ENCODE measurements at places on chromosomes 13 and 19.

DNA sequence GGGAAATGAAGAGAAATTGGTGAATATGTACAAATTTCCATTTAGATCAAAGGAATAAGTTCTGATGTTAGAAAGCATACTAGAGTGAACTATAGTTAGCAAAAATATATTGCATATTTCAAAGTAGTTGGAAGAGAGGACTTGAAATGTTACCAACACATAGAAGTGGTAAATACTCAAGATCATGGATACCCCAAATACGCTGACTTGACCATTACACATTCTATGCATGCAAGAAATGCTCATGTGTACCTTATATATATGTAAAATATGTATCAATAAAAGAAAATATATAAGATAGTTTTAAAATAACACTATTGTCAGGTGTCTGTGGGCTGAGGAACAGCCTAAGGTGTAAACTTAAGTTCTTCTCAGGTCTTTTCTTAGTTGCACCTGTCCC lies 14.6 kb upstream of the ZNF491 start:
- DNase-seq = no peak

GRCh38 chr13:97386801-97387484 lies 47.0 kb upstream of the RAP2A start:
- DNase-seq = peak; percentile 5

GRCh38 chr13:94121686-94122085 lies 357.8 kb downstream of the DCT start:
- DNase-seq = no peak

DNA sequence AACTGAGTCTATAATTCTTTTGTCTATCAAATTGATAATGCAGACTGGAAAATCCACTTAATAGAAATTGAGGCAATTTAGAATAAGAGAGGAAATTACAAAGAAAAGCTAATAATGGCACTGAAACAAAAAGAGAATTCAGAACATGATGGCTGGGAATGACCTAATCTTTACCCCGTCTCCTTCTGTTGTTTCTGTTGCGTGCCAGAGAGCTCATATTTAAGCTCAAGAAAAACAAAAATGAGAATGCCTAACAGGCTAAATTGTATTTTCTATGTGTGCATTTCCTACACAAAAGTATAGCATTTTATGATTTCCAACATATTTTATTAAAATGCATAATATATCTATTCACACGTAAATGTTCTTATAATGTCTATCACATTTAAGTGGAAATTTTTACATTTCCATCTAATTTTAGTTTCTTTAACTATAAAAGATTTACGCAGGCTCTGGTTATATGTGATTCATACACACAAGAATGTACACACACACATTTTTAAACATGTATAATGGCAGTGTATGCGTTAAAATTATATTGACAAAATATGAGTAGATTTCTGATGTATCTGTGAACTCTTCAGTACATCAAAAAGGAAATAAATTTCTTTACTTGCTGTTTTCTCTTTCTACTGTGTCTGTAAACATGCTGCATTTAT lies 432.3 kb downstream of the SLITRK6 start:
- no peak for DNase-seq

GRCh38 chr19:40348961-40349507 lies 539 bp downstream of the PLD3 start:
- no peak for DNase-seq

- DNase-seq = no peak
Measured at GRCh38 chr13:96020931-96021330, 32.3 kb downstream of the UGGT2 start.

GRCh38 chr19:35860436-35860817 lies 3.7 kb downstream of the KIRREL2 start:
- no peak for DNase-seq

- no peak for DNase-seq
Measured at GRCh38 chr19:17755977-17756670, 4.8 kb downstream of the FCHO1 start.

DNA sequence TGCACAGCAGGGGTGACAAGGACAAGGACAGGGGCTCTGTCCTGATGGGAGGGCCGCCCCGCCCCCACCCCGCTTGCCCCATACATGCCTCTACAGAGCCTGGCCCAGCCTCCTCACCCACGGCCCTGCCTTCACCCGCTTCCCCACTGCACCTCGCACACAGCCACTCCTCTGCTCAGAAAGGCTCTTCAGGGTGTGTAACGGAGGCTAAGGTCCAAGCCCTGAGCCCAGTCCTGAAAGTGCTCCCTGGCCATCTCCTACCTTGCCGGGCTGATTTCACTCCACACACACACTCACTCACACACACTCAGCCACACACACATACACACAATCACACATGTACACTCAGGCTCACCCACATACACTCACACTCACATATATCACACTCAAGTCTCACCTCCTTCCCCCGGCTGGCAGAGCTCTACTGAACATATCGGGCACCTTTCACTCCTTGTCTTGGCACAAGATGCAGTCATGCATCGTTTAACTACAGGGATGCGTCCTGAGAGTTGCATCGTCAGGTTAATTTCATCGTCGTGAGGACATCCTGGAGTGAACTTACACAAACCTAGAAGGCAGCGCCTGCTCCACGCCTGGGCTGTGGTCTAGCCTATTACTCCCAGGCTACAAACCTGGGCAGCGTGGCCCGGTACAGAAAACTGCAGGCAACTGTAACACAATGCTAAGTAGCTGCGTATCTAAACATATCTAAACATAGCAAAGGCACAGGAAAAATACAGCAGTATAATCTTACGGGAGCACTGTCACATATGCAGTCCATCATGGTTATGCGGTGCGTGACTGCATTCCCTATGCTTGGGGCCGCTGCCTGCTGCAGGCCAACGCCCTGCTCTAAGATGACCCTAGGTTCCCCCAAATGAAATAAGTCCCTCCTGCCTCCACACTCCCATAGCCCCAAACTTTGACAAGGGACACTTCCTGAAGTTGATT lies 13.1 kb downstream of the EPS15L1 start:
- DNase-seq = no peak

DNA sequence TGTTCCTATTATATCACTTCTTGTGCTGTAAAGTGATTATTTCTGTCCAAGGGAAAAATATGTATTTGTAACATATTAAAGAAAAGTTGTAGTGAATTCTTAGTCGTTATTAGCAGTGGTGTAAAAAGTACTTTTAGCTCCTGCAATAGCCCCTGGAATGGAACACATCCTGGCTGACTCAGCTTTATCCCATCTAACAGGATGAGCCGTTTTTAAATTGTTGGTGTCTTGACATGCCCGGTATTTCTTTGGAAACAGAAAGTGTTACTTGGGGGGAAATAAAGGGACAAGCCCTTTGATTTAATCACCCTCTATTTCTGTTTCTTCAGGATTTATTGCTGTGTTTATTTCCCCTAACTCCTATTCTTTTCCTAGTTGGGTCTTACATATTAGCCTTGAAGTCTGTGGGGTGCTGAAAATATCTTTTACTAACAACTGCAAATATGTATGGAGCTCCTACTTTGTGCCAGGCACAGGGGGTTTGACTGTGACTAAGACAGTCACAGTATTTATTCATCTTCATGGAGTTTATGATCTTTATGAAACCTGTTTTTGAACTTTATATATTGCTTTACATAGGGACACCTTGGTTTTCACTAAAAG lies 17.9 kb downstream of the COG3 start:
- no peak for DNase-seq

DNA sequence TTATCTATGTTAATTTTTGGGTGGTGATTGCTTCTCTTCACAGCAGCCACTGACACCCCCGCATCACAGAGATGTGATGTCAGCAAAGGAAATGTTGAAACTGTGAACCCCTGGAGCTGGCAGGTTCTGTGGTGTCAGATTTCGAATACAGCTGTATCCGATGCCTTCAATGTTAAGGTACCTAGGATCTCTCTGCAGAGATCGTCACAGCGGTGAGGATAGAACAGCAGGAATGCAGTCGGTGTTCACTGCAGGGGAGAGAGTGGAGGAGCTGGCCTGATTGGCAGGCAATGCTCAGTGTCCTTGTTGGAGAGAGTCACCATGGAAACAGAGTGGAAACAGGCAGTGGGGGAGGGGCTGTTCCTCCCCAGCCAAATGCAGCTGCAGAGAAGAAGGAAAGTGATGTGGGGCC lies 79.5 kb upstream of the ZNF835 start:
- no peak for DNase-seq

- DNase-seq = peak; percentile 46
Measured at GRCh38 chr19:41872775-41873647, 4.1 kb upstream of the CD79A start.

DNA sequence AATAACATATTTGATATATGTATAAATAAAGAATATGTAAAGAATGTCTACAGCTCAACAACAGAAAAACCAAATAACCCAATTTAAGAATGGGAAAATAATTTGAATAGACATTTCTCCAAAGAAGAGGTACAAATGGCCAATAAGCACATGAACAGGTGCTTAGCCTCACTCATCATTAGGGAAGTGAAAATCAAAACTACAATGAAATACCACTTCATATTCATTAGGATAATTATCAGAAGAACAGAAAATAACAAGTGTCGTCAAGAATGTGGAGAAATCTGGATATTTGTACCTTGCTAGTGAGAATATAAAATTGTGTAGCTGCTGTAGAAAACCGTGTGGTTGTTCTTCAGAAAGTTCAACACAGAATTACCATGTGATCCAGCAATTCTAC lies 8.4 kb upstream of the SUPT20H start:
- no peak for DNase-seq

DNA sequence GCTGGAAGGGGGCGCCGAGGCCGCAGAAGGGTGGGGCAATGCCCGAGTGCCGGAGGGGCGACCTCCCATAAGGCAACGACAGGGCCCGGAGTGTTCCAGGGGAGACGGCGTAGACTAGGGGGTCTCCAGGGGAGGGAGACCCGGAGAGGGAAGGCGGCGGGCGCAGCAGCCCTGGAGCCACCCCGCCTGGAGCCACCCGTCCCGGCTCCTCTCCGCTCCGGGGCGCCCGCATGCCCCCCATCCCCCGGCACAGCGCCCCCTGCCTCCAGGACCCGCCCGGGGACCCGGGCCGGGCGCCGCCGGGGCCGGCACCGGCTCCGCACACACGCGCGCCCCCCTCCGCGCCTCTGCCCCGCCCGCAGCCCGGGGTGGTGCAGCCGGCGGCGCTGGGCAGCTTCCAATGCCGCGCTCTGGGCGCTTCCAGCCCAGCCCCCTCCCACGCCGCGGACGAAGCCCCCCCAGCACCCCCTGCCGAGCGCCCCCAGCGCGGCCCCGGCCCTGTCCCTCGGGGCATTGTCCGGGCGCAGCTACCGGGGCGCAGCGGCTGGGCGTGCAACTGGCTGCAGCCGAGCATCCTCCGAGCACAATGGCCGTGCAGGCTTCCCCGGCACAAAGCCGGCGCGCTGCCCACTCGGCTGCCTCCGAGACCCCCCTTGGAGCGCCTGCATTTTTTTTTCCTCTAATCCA lies 519 bp downstream of the PTPRS start:
- DNase-seq = no peak

DNA sequence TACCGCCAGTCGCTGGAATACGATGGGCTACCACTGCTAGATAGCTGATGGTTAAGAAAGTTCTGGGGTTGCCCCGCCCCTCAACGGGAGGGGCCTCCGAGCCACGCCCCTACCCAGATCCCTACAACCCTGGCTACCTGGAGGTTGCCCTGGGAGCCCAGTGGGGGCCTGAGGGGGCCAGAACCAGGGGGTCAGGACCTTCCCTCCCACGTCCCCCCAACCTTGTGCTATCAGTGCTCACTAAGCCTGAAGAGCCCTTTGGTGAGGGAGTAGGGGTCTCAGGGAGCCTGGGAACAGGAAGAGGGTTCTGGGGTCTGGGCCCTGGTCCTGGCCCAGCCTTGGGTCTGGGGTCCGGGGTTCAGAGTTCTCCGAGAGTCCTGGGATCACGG lies 8.9 kb downstream of the OCEL1 start:
- DNase-seq = peak; percentile 54

DNA sequence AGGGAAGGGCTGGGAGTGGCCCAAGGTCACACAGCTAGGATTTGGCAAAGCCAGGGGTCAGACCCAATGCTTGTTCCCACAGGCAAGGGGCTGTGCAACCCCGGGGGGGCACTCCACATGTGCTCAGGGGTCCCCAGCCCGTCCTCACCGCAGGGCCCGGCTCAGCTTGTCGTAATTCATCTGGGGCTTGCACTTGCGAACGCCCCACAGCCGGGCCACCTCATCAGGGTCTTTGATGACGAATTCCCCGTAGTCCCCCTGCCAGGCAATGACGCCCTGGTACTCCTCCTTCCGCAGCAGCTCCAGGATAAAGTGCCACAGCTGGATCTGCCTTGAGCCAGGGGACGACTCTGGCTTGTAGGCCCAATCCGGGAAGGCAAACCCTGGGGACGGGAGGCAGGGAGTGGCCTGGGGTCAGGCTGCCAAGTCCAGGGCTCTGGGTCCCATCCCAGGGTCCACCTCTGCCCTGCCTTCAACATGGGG lies 4.7 kb downstream of the ERF start:
- DNase-seq = no peak

DNA sequence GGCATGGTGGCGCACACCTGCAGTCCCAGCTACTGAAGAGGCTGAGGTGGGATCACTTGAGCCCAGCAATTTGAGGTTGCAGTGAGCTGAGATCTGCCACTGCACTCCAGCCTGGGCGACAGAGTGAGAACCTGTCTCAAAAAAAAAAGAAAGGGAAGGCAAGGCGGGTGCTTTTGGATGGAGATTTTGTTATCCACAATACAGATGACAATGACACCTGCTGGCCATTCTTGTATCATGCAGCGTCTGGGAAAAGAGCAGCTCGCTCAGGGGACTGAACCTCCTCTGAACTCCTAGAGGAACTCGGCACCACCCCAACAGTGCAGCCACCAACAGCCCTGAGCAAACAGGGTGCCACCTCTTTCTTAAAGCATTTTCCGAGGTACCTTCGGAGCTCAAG lies 22.8 kb downstream of the HAUS8 start:
- no peak for DNase-seq

GRCh38 chr19:855142-855541 lies 3.0 kb downstream of the ELANE start:
- DNase-seq = no peak

DNA sequence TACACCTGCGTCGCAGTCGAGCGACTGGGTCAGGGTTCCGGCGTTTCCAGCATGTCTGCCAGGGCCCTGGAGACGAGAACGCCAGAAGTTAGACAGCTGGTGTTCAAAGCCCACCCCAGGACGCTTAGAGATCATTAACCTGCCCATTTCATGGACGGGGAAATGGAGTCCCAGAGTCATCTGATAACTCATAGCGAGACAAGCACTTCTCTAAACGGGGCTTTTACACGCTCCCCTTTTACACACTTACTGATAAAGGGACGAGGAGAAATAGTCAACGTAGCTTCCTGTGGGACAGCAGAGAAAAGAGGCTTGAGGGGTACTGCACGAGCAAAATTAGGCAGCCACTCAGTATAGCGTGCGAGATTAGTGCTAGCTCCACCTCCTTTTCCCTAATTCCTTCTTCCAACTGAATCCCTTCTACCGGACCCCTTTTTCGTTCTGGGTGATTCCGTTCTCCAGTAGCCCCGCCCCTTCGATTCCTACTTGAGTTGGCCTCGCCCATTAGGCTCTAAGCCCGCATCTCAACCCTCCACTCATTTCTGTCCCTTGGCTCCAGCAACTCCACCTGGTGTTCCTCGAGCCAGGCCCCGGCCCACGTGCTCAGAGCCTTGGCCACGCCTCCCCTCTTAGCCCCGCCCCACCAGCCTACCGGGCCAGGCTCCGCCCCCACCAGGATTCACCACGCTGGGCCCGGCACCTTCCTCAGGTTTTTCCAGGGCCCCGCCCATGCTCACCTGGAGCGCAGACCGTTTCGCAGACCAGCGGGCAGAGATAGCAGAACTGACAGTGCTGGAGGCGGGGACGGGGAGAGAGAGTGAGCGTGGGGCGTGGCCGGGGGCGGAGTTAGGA lies 3.7 kb downstream of the HRC start:
- DNase-seq = no peak

Data from stimulated activated CD8-positive, alpha-beta memory T cell treated with anti-CD3 and anti-CD28 coated beads, Interleukin-4, amount 100 ng/mL, for 24 hours (primary cell).